ENCODE measurements at places on chromosomes 16 and 17. TPM values are rescaled to one million over a fixed set of nuclear protein-coding genes. Genes with fewer than 3 reads are reported as not detected.

The EVPLL gene
- total RNA-seq, result not detected

The TP53TG3 gene
- total RNA-seq, result not detected

The SMIM36 gene
- total RNA-seq, result not detected

The CPHXL2 gene
- total RNA-seq, result not detected

The PRSS27 gene
- 0.05 TPM for total RNA-seq
